Hematopoietic multipotent progenitor cell treated with erythropoietin and hydrocortisone succinate and interleukin-3 and kit ligand, for 6 days (in vitro differentiated cells): ENCODE measurements at places on chromosomes 4 and X.

DNA sequence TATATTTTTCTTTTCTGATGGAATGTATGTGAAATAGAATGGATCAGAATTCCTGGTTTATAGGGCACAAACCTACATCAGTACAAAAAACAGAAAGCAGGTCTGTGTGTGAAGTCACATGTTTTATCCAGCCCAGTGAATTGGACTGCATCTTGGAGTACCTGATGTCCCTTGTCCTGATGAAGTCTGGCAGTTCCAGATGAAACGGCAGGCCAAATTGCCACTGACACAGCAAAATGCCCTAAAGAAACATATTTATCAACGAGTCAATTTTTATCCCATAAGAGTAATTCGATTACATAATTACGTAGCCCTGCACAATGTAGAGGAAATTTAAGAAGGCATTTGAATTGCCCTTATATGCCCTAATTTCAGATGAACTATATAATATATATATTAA lies 37.8 kb upstream of the ATP6AP2 start:
- DNase-seq: no peak

- no peak for DNase-seq
These were observed 46.8 kb downstream of the NDNF start for GRCh38 chr4:121025540-121025939.

- no peak for DNase-seq
These were observed 213.1 kb upstream of the NOCT start for GRCh38 chr4:138802499-138802898.

DNA sequence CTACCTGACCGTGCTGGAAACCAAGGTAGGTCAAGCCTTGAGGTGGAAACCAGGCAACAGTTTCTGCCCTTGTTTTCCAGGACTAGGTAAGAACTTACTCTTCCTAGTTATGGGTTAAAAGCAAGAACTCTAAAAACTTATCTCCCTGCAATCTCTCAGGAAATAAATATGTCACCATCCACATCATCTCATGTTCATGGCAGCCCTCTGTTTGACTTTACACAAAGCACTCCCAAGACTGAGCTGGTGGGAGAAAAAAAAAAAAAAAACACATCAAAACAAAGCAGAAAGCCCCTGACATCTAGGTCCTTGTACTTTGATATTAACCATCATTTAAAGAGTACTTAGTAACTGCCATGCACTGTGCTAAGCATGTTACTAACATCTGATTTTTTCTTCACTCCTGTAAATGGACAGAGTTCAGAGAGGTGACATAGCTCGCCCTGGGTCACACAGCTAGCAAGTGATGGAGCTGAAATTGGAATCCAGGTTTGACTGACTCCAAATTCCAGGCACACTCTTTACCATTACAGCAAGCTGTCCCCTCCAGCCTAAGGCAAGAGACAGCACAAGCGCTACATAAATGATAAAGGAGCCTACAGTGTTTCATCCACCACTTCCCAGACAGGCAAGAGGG lies 102.8 kb upstream of the NOCT start:
- DNase-seq: no peak

DNA sequence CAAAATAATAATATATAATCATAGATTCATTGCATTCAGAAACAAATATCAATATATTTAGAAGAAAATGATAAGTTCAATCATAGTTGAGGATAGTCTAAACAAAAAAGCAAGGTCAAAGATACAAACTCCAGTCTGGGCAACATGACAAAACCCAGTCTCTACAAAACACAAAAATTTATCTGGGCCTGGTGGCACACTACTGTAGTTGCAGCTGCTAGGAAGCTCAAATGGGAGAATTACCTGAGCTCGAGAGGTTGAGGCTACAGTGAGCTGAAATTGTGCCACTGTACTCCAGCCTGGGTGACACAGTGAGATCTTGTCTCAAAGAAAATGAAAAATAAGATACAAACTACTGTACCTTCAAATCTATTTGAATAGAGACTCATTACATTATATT lies 52.7 kb upstream of the ANXA10 start:
- DNase-seq: no peak

DNA sequence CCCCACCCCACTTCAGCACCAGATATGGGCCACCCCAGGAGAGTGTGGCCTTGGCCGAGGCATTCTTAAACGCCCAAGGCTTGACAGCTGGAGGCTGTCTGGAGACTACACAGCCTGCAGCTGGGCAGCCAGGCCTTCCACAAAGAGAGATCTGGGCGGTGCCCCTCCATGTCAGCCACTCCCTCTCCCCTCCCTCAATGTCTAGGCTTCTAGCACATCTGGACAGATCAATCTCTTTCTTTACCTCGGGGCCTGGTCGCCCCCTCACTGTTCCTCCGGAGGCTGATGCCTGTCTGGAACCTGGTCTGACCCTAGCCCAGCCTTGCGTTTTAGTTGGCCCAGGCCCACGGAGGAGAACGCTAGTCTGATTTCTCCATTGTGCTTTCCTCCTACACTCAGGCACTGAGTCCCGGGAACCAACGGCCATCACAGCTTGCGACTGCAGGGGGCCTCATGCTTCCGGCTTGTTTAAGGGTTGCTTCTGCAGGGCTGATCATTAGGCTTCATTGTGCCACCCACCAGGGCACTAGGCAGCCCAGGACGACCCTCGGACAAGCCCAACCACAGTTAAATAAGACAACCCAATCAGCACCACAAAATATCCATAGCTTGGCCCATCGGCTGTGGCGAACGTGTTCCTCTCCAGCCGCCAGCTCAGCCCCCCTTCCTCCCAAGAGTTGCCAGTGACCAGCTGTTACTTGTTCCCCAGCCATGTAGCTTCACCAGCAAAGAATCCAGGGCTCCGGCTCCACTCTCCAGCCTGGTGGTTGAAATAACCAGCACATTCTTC lies 200.6 kb downstream of the BCOR start:
- DNase-seq: no peak

DNA sequence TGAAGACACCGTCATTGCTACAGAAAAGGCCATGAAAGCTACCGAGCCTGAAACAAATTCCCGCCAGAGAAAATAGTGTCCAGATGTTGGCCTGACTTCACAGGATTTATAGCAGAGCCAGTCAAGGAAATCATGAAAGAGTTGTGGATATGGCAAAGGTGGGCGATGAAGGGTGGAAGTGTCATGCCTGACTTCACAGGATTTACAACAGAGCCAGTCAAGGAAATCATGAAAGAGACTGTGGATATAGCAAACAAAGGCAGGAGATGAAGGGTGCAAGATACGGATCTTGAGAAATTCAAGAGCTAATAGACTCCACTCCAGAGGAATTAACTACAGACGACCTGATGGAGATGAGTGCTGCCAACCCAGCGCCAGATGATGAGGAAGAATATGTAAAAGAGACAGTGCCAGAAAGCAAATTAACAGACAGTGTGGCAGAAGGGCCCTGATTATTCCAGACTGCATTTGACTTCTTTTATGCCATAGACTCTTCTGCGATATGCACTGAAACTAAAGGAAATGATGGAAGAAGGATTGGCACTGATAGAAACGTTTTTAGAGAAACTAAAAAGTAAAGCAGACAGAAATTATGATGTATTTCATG lies 17.2 kb downstream of the TRMT44 start:
- no peak for DNase-seq

GRCh38 chrX:82458207-82458754 lies 1049.8 kb upstream of the POU3F4 start:
- no peak for DNase-seq

DNA sequence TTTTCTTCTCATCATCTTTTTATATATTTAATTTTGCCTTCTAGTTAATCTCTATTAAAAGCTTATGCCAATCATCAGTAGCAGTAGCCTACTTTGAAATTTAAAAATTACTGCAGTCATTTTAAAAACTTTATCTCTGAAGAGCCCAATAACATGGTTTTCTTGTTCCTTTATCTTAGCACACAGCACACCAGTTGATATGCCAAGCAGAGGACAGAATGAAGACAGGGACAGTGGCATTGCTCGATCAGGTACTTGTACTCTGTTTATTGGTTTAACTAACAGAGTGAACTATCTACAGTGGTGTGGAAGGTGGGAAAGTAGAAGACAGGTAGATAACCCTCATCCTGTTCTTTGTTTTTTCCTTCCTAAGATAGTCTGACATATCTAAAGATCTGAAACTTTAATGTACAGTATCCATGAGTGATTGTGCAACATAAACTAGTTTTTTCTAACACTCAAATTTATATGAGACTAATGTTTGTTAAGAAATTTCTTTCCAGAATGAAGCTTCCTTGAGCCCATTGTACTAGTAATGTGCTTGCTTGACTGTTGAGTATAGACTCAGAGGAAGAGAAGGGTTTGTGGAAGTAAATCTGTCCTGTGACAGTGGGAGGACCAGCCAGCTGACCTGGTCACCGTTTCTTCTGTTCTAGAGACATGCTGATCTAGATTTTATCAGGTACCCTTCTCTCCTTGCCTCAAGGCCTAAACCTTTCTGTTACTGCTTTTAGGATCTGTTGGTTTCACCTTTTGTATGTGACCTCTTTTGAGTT lies 66.6 kb downstream of the FNIP2 start:
- DNase-seq: peak; percentile 62
